ENCODE measurements at places on chromosomes 7 and 10. TPM values are rescaled to one million over a fixed set of nuclear protein-coding genes. Genes with fewer than 3 reads are reported as not detected.
A peak's percentile ranks its signal among the peaks of the same experiment; 100 is the strongest.

Gene FAM13C
- 30.0 TPM for total RNA-seq

GRCh38 chr10:79137826-79138225 is 69.1 kb downstream of the ZMIZ1 start:
- peak overlapping the region; percentile 88 for H3K27ac ChIP-seq
- no peaks in the 10 kb centered on the region for H3K36me3 ChIP-seq
- H3K27me3 ChIP-seq: no peaks in the 10 kb centered on the region
- no peak for DNase-seq

DNA sequence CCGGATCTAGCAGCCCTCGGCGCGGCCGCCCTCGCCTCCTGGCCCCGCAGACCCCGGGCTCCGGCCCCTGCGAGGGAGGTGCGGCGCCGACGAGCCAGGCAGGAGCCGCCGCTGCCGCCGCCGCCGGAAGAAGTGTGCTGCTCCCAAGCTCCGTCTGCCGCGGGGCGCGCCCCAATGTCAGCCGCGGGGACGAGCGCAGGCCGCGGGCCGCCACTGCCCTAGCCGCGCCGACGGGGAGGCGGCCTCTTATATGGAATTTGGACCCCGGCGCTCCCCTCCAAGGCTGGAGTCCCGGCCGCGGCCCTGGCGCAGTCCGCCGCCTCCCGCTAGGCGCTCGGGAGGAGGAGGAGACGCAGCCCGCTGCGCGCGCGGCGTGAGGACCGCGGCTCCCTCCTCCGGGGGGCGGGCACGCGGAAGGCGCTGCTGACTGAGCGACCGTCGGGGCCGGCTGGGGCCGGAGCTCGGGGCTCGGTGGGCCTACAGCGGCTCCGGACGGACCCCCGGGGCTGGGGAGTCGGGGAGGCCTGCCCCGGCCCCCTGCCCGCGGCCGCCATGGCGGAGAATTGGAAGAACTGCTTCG is at the start of gene TRIM8:
TRIM8 (plus strand) TSS at position 414 of the 580 bp plus-strand sequence; CDS start at position 553, 139 bp downstream.
- H3K36me3 ChIP-seq: no peaks in the 10 kb centered on the region
- no peaks in the 10 kb centered on the region for H3K27me3 ChIP-seq
- H3K4me3 ChIP-seq: peak within 1 kb of the TSS; percentile 88

DNA sequence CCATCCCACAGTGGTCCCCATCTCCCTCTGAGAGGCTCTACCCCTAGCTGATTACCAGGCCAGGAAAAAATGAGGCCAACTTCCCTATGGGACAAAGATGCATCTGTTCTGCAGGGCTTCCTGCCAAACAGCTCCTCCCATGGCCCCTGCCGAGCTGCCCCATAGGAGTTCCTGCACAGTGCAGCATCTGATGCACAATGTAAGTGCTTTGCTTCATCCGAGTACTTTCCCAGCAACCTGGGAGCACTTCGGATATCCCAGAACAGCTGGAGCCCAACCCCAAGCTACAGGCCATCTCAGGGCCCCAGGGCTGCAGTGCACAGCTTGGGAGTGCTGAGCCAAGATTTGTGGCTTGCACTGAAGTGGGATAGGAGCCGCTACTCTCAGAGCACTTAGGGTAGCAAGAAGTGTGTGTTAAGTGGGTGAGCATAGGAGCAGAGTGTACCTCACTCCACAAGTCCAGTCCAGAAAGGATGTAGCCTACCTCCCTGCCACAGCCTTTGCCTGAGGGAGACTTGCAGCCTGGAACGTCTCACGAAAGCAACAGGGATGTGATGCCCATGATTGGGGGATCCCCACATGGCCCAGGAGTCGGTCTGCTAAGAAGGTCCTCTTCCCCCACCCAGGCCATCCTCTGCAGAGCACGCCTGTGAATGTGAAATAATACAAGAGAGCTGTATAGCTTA is 209.6 kb upstream of the VWC2 start:
- DNase-seq: no peak
- H3K36me3 ChIP-seq: no peaks in the 10 kb centered on the region
- no peak overlapping the region for H3K4me3 ChIP-seq

DNA sequence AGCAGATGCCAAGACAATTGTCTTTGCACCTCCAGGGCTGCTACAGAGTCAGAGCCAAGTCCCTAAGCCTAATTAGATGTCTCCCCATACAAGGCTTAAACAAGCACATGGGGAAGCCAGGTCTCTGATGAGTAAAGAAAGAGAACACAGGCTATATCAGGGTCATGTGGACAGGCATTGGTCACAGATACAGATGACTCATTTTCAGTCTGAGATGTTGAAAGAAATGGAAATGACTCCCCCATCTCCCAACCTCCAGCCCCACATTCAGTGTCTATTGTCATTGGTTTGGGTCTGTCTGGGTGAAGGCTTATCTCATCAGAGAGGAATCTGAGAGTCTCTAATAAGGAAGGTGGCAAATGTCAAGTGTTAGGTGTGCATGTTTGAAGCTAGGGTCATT is 290.1 kb upstream of the KIAA1217 start:
- H3K4me1 ChIP-seq: no peaks in the 10 kb centered on the region
- no peak overlapping the region for H3K4me3 ChIP-seq
- no peak for DNase-seq
- no peak overlapping the region for H3K27ac ChIP-seq
- no peaks in the 10 kb centered on the region for H3K36me3 ChIP-seq

GRCh38 chr10:114615600-114616007 is 42.5 kb downstream of the ABLIM1 start:
- H3K4me3 ChIP-seq: no peak overlapping the region
- H3K4me1 ChIP-seq: no peaks in the 10 kb centered on the region
- no peaks in the 10 kb centered on the region for H3K36me3 ChIP-seq
- H3K27ac ChIP-seq: no peak overlapping the region

All from tibial nerve (tissue), 4 donors.